ENCODE measurements at places on chromosomes 5 and 9.

DNA sequence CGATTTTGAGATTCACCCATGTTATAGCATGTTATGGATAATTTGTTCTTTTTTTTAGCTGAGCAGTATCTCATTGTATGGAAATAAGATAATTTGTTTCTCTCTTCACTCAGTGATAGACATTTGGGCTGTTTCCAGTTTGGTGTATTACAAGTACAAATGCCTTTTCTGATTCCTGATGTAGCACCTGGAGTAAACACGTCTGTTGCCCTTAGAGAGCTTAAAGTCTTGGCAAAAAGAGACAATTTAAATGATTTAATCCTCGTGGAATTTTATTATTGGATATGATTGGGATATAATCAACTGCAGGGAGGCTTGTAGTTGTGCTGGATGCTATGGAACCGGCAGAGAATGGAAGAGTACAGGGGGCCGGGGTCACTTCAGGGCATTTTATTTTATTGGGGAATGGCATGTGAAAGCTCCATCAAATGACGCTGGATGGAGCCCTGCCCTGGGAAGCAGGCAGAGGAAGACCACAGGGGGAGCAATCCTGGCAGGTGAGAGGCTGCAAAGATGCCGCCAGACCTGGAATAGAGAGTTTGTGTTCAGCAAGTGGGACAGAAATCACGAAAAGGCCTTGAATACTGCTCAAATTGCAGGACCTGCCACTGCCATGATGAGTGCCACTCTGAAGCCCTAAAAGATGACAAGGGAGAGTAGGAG lies 31.0 kb upstream of the TGFBI start:
- no peak overlapping the region for H3K27ac ChIP-seq
- peak; percentile 67 for DNase-seq
- H3K4me3 ChIP-seq, result no peak overlapping the region
- H3K27me3 ChIP-seq, result no peaks in the 10 kb centered on the region
- H3K4me1 ChIP-seq, result no peaks in the 10 kb centered on the region
- H3K36me3 ChIP-seq, result no peaks in the 10 kb centered on the region

DNA sequence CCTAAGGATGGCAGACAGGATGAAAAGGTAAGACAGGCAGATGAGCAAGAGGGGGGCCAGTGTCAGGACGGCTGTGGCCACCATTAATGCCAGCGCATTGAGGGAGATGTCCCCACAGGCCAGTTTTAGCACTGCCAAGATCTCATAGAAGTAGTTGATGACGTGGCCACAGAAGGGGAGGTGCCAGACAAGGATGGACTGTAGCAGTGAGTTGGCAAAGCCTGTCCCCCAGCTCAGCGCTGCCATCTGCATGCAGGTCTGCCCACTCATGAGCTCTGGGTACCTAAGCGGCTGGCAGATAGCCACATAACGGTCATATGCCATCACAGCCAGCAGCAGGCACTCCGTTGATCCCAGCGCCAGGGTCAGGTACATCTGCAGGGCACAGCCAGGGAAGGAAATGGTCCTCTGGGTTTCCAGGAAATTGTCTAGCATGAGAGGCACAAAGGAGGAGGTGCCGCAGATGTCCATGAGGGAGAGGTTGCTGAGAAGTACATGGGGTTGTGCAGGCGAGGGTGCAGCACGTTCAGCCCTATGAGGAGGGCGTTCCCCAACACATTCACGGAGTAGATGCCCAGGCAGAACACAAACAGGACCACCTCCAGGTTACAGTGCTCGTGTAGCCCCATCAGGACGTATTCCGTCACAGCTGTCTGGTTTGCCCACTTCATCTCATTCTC lies 10.8 kb downstream of the OR13J1 start:
- no peaks in the 10 kb centered on the region for H3K36me3 ChIP-seq
- no peak overlapping the region for H3K27ac ChIP-seq
- H3K27me3 ChIP-seq, result peaks cover 10% of the 10 kb centered on the region
- no peaks in the 10 kb centered on the region for H3K4me1 ChIP-seq

DNA sequence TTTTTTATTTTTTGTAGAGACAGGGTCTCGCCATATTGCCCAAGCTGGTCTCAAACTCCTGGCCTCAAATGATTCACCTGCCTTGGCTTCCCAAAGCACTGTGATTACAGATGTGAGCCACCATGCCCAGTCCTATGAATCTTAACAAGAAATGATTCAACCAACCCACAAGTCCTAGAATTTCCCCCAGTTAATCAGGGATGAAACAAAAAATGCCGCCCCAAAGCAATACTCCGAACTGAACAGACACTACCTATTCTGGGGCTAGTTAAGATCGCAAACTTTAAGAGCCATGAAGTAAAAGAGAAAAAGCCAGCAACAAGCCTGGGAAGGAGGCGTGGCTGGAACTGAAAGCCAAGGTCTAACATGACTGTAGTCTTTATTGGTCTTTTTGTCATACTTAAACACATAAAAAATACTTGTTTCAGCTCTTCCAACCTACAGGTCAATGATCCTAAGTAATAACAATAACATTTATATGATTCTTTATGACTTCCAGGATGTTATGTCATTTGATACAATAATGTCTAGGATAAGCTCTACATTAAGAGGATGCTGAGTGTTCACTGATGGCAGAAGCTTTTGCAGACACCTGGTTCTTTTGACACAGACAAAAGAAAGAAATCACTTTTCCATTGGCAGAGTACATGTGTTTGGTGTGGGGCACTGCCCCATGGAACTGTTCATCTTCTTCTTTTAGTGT lies 361.1 kb upstream of the TLE4 start:
- H3K36me3 ChIP-seq, result no peaks in the 10 kb centered on the region
- no peak overlapping the region for H3K27ac ChIP-seq
- DNase-seq, result no peak
- peaks cover 13% of the 10 kb centered on the region for H3K27me3 ChIP-seq
- H3K4me1 ChIP-seq, result no peaks in the 10 kb centered on the region

DNA sequence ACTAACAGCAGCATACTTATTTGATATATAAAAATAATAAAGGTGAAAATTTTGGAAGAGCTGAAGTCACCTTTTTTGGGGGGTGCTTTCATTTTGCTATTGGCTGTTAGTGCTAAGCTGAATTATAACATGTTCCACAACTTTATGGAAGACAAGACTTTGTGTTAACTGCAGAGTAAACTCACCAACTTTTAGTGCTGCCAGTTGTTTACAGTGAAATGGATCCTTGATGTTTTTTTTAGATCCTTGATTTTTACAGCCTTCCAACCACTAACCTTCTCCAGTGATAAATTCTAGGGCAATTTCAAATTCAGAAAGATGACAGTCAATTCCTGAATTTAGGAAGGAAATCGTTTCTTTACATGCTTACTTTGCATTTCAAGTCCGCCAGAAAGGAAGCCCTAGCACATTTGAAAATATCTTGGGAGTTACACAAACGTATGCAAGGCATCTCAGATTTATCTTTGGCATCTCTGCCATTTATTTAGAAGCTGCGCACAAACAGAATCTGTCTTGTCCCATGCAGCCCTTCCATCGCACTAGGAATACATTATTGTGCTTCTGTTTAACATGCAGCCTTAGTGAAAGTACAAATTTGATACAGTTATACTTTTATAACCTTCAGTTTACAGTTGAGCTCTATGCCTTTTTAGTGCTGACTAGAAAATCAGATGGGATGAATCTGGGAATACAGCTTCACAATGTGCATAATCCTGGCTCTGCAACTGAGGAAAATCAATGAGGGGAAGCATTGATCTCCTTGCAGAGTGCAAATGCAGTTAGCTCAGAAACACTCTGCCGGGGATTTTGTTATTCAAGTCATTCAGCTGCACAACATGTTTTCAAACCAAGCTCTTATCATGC lies 142.4 kb upstream of the ZNF608 start:
- H3K27me3 ChIP-seq, result no peaks in the 10 kb centered on the region
- no peaks in the 10 kb centered on the region for H3K36me3 ChIP-seq
- no peak for DNase-seq
- peaks cover 13% of the 10 kb centered on the region for H3K4me1 ChIP-seq
- H3K4me3 ChIP-seq, result no peak overlapping the region

DNA sequence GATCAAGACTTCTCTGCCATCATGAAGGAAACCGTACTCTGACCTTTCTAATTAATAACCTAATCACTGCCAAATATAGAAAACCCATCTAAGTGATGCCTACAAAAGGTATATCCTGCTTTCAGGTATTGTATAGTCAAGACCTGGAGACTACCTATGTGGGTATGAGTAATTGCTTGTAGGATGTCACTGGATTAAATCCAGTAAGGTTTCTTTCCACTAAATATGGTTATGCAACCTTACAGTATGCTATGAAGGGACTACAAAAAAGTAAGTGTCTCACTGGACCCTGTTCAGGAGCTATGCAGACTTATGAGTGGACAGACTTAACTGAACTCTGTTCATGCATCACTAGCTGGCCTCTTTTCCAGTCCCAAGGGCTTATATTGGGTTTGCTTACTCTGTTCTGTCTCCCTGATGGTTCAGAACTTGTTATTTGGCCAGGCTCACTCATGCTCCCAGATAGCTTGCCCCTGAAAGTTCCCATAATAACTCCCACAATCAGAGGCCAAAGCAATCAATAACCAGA lies 51.1 kb downstream of the PDE6A start:
- no peaks in the 10 kb centered on the region for H3K27me3 ChIP-seq
- H3K4me3 ChIP-seq, result no peak overlapping the region
- no peak for DNase-seq
- no peaks in the 10 kb centered on the region for H3K36me3 ChIP-seq
- peaks cover 4% of the 10 kb centered on the region for H3K4me1 ChIP-seq

DNA sequence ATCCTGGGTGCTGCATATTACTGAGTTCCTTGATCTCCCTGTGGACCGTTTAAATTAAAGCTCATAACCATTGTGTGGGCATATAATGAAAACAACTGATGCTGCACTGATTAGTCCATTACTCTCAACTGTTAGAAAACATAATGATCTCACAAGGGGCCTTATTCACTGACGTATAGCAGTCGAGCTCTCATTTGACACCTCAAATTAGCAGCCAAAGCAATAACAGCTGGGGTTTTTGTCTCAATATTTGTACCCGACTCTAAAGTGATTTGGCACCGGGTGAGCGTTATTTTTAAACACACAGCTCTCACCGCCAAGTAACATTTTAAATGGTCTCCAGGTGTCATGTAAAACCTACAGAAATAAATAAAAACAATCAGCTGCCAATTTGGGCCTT lies 252.2 kb upstream of the PANK3 start:
- no peak overlapping the region for H3K27ac ChIP-seq
- H3K4me1 ChIP-seq, result peaks cover 13% of the 10 kb centered on the region
- H3K4me3 ChIP-seq, result no peak overlapping the region
- DNase-seq, result no peak

GRCh38 chr5:17930346-17930745 lies 296.1 kb downstream of the TAF11L14 start:
- H3K27me3 ChIP-seq, result no peaks in the 10 kb centered on the region
- no peaks in the 10 kb centered on the region for H3K4me1 ChIP-seq
- H3K27ac ChIP-seq, result no peak overlapping the region
- H3K36me3 ChIP-seq, result no peaks in the 10 kb centered on the region
- no peak for DNase-seq

GRCh38 chr9:92989561-92989960 lies 42.2 kb downstream of the FGD3 start:
- no peaks in the 10 kb centered on the region for H3K36me3 ChIP-seq
- DNase-seq, result no peak
- no peak overlapping the region for H3K27ac ChIP-seq

- H3K27me3 ChIP-seq, result no peaks in the 10 kb centered on the region
- no peak for DNase-seq
- H3K4me1 ChIP-seq, result peaks cover 8% of the 10 kb centered on the region
- no peaks in the 10 kb centered on the region for H3K36me3 ChIP-seq
Observed at GRCh38 chr9:94971378-94972131, 245.1 kb downstream of the AOPEP start.

GRCh38 chr9:125189011-125189360 lies 617 bp downstream of the PPP6C start:
- peaks cover 11% of the 10 kb centered on the region for H3K36me3 ChIP-seq
- H3K27me3 ChIP-seq, result no peaks in the 10 kb centered on the region
- peak; percentile 73 for DNase-seq
- H3K4me1 ChIP-seq, result no peaks in the 10 kb centered on the region
- H3K27ac ChIP-seq, result peak overlapping the region; percentile 87

DNA sequence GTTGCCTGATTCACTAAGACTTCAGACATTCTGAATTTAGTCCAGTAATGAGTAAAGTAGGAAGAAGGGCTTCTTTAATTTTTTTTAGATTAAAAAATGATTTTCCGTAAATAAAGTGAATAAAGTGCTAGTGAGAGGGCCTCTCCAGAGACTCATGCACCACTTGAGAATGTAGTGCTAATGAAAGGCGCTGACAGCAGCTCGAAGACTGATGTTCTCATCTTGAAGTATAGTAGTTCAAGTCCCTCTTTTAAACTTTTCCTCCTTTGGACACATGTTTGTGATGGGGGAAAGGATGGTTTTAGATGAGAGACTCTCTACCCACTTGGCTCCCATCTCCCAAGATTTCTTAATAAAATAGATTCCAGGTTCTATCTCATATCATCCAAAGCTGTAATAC lies 48.5 kb downstream of the G3BP1 start:
- no peak overlapping the region for H3K4me3 ChIP-seq
- DNase-seq, result no peak
- H3K4me1 ChIP-seq, result peaks cover 7% of the 10 kb centered on the region
- H3K27me3 ChIP-seq, result no peaks in the 10 kb centered on the region
- H3K36me3 ChIP-seq, result peaks cover 55% of the 10 kb centered on the region
- H3K27ac ChIP-seq, result no peak overlapping the region

DNA sequence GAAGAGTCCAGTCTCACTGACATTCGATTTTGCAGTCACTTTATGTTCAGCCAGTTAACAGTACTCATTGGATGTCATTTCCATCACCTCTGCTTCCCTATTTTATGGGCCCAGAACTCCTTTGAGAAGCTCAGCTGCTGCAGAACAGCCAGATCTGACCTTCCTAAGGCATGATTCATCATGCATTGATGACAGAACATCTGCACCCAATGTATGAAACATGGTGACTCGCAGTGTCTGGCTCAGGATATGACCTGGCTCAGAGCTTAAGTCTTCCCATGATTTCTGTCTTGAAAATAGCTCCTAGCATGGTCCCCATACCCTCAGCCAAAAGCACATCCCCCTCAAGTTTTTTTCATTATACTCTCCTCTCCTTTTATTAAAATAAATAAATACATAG lies 92.6 kb upstream of the TRIM32 start:
- DNase-seq, result no peak
- no peaks in the 10 kb centered on the region for H3K27me3 ChIP-seq
- H3K4me3 ChIP-seq, result no peak overlapping the region
- H3K27ac ChIP-seq, result no peak overlapping the region

- no peak overlapping the region for H3K4me3 ChIP-seq
- H3K36me3 ChIP-seq, result peaks cover 29% of the 10 kb centered on the region
- DNase-seq, result no peak
- H3K27me3 ChIP-seq, result no peaks in the 10 kb centered on the region
Observed at GRCh38 chr5:33479311-33479710, 38.5 kb downstream of the TARS1 start.

GRCh38 chr5:179373101-179373934 lies 28.1 kb upstream of the ADAMTS2 start:
- H3K27me3 ChIP-seq, result no peaks in the 10 kb centered on the region
- H3K4me1 ChIP-seq, result no peaks in the 10 kb centered on the region
- no peak overlapping the region for H3K4me3 ChIP-seq
- DNase-seq, result peak; percentile 60

GRCh38 chr9:133031496-133031911 lies 707 bp downstream of the GTF3C5 start:
- peak overlapping the region; percentile 95 for H3K4me3 ChIP-seq
- peak; percentile 62 for DNase-seq
- H3K27ac ChIP-seq, result peak overlapping the region; percentile 82
- H3K4me1 ChIP-seq, result no peaks in the 10 kb centered on the region
- H3K27me3 ChIP-seq, result no peaks in the 10 kb centered on the region

Data from endodermal cell (in vitro differentiated cells).